ENCODE measurements at places on chromosomes 6 and 20. TPM values are rescaled to one million over a fixed set of nuclear protein-coding genes. Genes with fewer than 3 reads are reported as not detected.

NNAT gene
- total RNA-seq = not detected

DNA sequence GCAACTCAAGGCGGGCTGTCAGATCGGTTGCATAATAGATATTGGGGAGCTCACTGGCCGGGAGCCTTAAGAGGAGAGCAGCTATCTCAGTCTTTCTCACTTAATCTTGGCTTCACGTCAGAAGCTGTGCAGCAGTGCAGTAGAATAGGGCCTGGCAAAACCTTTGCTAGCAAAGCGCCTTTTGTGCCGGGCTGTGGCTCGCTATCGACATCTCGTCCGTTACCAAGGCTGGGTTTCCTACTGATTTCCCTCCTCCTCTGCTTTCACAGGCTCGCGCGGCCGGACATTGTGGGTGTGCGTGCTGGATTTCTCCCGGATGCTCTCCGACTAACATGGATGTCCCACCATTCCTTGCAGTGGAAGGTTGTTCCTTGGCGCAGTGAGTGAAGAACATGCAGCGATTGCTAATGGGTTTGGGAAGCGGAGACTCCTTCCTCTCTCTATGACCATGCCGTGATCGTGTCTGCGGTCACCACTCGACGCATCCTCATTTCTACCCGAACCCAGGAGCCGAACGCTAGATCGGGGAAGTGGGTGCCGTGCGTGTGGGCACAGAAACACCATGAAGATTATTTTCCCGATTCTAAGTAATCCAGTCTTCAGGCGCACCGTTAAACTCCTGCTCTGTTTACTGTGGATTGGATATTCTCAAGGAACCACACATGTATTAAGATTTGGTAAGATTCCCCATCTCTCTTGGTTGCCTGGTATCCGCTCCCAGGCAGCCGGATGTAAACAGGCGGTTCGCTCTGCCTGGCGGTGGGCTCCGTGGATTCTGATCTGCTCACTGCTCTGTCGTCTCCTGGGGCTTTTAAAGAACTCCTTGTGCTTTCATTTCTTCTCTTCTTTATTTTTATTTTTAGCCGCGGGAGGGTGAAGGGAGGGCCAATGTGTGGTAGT lies 5.5 kb downstream of the GRIK2 start:
- DNase-seq = no peak

- DNase-seq = no peak
Measured at GRCh38 chr20:41306061-41306727, 11.3 kb downstream of the ZHX3 start.

CRIP3 gene
- total RNA-seq = 5.3 TPM

PRICKLE4 gene
- not detected for total RNA-seq

All from natural killer cell (primary cell).